ENCODE measurements at places on chromosomes 2 and 18. TPM values are rescaled to one million over a fixed set of nuclear protein-coding genes. Genes with fewer than 3 reads are reported as not detected.

Gene C2orf66
- 0.60 TPM for total RNA-seq

Gene RHOB
- total RNA-seq = 17.5 TPM

DNA sequence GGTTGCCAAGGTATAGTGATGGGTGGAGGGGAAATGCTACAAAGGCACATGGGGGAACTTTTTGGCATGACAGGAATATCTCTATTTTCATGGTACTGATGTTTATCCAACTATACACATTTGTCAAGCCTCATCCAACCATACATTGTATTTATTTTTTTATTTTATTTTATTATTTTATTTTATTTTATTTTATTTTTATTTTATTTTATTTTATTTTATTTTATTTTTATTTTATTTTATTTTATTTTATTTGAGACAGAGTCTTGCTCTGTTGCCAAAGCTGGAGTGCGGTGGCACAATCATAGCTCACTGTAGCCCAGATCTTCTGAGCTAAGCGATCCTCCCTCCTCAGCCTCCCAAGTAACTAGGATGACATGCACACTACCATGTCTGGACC is 219.1 kb downstream of the ZRANB3 start:
- H3K36me3 ChIP-seq = no peaks in the 10 kb centered on the region
- peaks cover 5% of the 10 kb centered on the region for H3K4me1 ChIP-seq
- H3K27me3 ChIP-seq = no peaks in the 10 kb centered on the region

DNA sequence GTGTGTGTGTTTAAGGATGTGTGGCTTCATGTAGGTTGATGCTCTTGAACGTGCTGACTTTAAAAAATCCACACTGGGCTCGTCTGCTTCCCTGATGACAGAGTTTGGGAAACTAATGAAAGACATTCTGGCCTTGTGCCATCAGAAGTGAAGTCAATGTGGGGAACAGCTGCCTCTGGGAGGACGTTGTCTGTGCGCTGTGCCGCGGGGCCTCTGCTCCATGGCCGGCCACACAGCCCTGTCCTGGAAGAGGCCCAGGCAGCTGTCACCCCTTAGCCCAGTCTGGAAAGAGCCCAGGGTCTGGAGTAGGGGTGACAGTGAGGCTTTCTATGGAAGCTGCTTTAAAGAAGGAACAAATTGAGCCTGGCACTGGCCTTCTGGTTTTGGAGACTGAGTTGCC is 155.8 kb downstream of the SH3RF3 start:
- no peak overlapping the region for H3K4me3 ChIP-seq
- no peaks in the 10 kb centered on the region for H3K27me3 ChIP-seq
- no peak for DNase-seq
- H3K27ac ChIP-seq = no peak overlapping the region

DNA sequence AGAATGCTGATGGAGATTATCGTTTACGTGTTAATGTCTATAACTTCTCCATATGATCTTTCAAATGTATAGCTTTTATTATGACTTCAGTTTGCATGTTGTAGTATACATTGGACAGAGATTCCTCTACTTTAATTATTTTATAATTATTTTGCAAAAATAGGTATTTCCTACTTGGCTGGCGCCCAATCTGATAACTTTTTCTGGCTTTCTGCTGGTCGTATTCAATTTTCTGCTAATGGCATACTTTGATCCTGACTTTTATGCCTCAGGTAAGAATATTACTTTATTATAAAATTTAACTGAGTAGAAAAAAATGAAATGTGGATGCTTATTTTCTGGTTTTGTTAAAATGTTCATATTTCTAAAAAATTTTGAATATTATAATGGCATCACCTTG is 18.1 kb upstream of the ADGRF3 start:
- peaks cover 26% of the 10 kb centered on the region for H3K4me1 ChIP-seq
- no peak for DNase-seq
- H3K27ac ChIP-seq = no peak overlapping the region

GRCh38 chr2:12727065-12727464 is 10.3 kb downstream of the TRIB2 start:
- no peak overlapping the region for H3K4me3 ChIP-seq
- H3K27me3 ChIP-seq = no peaks in the 10 kb centered on the region
- peaks cover 78% of the 10 kb centered on the region for H3K4me1 ChIP-seq
- H3K36me3 ChIP-seq = no peaks in the 10 kb centered on the region
